Activated naive CD8-positive, alpha-beta T cell treated with anti-CD3 and anti-CD28 coated beads, Interleukin-2, amount 50 U/mL, for 16 hours (primary cell): ENCODE measurements at places on chromosomes 3 and 15.

DNA sequence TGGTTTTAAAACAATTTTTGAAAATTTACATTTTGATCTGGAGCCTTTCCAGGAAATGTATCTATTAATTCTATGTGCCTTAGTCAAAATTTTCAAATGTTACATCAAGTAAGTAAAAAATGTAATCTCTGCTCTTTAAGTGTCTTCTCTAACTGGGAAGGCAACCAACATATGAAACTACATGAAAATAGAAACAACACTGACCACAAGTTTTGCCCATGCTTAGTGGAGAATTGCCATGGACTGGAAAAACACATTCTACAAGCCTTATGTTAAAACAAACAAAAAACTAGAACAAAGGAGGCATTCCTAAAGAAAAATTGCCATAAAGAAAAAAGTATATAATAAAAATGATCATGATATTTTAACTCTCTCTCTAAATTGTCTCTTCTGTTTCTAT, 75.9 kb upstream of the SPRED1 start:
- no peak for DNase-seq

DNA sequence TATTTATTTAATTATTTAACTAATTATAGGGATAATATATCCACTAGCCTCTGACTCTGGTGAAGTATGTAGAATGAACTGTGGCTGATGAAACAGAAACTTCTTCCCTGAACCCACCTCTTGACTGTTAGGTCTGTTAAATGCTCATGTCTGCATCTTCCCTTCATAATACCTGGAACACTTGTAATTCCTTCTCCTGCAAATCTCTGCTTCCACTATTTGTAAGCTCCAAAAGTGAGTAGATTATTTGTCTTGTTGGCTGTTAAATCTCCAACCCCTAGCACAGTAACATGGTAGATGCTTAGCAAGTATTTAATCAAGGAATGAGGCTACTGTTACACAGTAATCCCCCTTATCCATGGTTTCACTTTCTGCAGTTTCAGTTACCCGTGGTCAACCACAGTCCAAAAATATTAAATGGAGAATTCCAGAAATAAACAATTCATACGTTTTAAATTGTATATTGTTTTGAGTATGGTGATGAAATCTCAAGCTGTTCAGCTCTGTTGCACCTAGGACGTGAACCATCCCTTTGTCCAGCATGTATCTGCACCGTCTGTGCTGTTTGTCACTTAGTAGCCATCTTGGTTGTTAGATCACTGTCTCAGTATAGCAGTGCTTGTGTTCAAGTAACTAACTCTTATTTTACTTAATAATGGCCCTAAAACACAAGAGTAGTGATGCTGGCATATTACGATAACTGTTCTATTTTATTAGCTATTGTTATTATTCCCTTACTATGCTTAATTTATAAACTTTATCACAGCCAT, 5.7 kb downstream of the TTBK2 start:
- DNase-seq, result no peak

- no peak for DNase-seq
These were observed 112.2 kb upstream of the FAN1 start for GRCh38 chr15:30791239-30792175.

DNA sequence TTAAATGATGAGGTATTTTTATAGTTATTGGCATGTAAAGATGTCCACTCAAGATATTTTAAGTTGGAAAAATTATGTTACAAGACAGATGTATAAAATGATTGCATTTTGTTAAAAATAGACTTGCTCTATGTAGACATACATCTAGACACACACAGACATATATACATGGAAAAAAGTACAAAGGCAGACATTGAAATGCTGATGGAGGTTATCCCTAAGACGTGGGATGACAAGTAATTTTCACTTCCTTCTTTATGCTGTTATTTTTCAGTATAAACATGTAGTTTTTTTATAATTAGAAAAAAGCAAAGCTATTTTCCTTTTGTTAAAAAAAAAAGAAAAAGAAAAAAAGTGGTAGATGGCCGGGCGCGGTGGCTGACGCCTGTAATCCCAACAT, 7.2 kb downstream of the HOMER2 start:
- no peak for DNase-seq

- no peak for DNase-seq
These were observed 47.4 kb downstream of the SHQ1 start for GRCh38 chr3:72800869-72801268.

DNA sequence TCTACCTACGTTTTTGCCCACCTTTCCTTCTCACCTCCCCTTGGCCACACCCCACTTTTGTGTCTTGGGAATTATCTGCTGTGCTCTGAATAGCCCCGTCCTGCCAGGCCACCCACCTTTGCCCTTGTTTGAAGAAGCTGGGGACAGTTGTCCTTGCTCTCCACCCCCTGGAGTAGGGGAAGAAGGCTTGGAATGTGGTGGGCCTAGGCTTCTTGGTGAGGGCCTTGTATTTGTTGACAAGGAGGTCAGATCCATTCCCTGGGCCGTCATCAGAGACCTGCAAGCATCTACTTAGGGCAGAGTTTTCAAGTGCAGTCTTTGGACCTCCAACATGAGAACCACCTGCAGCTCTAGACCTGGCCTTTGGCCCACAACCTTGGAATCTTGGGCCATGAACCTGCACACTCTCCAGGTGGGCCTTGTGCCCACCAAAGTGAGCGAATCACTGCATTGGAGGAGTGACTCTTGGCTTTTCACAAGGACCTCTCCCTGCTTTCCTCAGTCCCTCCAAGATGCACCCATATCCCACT, 160.6 kb downstream of the APBA2 start:
- no peak for DNase-seq

DNA sequence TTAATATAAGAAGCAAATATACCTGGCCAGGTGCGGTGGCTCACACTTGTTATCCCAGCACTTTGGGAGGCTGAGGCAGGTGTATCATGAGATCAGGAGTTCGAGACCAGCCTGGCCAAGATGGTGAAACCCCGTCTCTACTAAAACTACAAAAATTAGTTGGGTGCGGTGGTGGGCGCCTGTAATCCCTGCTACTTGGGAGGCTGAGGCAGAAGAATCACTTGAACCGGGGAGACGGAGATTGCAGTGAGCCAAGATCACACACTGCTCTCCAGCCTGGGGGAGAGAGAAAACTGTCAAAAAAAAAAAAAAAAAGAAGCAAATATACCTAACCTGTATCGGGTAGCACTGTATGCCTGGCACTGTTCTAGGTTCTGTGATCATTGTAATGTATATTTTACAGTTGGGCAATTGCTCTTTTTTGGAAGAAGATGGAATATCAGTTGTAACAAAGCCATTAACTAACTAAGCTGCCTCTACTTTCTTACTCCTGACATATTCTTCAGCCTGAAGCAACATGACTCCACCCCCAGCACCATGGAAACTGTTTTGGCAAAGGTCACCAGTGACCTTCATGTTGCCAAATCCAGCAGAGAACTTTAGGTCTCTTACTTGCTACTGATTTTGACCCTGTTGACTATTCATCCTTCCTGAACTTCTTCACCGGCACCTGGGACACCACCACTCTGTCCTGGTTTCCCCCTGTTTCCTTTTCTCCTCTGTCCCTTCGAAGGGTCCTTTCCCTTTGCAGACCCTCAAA, 203.8 kb downstream of the RPLP1 start:
- no peak for DNase-seq

DNA sequence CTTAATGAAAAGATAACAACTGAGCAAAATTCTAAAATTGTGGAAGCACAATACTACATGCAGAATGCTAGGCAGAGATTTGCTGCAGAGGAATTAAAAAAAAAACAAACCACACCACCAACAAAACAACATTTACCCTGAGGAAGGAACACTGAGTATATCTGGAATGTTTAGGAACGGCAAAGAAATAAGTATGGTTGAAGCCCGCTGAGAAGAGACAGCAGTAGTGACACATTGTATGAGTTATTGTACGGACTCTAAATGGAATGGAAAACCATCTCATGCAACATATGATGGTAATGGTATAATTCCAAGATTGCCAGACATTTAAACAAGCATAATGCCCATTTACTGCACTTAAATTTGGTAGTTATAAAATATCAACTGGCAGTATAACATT, 568.2 kb upstream of the CCDC54 start:
- DNase-seq, result no peak

DNA sequence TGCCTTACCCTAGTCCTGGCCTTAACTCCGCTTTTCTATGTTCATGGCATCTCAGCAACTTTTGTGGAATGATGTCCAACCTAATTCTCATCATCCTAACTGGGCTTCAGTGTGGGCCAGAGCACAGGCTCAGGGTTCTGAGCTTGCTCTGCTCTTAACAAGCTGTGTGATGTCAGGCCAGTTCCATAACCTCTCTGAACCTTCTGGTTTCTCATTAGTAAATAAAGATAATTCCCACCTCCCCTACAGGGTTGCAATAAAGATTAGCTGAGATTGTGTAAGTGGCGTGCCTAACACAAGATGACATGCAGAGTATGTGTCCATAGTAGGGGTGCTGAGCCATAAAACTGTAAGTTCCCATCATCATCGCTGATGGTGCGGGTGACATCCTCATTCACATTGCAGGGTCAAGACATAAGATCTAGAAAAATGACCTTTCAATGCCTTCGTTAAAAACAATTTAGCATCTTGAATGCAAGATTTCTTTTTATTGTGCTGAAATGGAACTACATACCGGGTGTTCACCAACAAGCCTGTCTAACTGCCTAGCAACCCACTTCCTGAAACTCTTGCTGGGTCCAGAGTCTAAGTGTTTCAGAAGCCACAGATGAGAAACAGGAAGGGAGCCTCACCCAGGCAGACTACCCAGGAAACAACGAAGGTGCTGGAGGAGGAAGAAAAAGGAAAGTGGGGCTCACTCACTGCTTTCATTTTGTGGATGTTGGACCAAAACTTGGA, 36.2 kb downstream of the CDCP1 start:
- DNase-seq, result no peak
